ENCODE measurements at places on chromosomes 4 and X. TPM values are rescaled to one million over a fixed set of nuclear protein-coding genes. Genes with fewer than 3 reads are reported as not detected.
A peak's percentile ranks its signal among the peaks of the same experiment; 100 is the strongest.

HEPH gene
- total RNA-seq: not detected

ZFP92 gene
- 1.6 TPM for total RNA-seq

DNA sequence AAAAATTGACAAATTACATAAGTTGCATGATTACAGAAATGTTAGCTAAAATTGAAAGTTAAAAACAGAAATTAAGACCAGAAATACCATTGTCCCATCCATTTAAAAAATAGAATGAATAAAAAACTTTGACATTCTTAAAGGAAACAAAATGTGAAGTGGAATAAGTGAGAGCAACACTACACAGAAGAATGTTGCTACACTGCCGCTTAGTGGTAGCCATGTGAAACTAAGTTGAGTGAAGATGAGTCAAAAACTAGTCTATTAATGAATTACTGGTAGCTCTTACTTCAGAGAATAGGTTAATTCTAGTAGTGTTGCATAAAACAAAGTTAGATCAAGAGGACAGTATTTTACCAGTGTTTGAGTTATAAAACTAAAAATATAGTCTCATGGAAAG, 571.0 kb upstream of the KLHL4 start:
- H3K4me3 ChIP-seq: no peak overlapping the region
- H3K27me3 ChIP-seq: no peaks in the 10 kb centered on the region
- no peaks in the 10 kb centered on the region for H3K36me3 ChIP-seq
- H3K27ac ChIP-seq: no peak overlapping the region
- no peaks in the 10 kb centered on the region for H3K4me1 ChIP-seq

HTN3 gene
- not detected for total RNA-seq

ESX1 gene
- not detected for total RNA-seq

DNA sequence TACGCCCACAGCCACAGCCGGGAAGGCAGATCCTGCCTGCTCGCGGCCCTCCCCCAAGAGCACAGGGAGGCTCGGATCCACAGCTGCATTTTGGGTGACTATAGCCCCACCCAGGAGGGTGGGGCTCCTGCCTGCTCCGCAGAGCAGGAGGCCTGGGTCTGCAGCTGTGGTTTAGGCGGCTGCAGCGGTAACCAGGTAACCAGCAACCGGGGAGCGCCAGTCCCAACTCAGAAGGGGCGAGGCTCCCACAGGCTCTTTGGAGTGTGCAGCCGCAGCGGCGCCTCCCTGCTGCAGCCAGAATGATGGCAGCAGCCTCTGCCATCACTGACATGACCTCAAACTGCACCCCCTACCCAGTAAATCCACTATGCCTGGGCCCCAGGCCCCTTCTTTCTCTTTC, 148.0 kb upstream of the F9 start:
- no peaks in the 10 kb centered on the region for H3K36me3 ChIP-seq
- DNase-seq: no peak
- H3K27me3 ChIP-seq: no peaks in the 10 kb centered on the region

PPEF2 gene
- total RNA-seq: 0.35 TPM

DNA sequence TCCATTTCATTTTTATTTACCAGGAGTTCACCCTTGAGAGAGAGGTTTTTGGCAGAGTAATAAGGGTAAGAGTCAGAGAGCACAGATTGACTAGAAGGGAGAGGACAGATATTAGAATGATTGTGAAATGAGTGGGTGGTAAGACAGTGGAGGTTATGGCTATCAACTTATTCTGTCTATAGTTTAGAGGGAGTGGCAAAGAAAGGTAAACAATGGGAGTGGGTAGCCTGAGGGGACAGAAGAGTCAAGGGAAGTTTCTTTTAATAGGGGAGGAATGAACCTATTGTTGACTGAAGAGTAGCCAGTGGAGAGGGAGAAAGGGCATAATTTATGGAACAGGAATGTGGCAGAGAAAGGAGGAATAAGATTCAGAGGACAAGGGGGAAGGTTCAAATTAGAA, 186.5 kb upstream of the NRK start:
- H3K4me1 ChIP-seq: no peaks in the 10 kb centered on the region
- no peak overlapping the region for H3K27ac ChIP-seq
- H3K36me3 ChIP-seq: no peaks in the 10 kb centered on the region
- no peak overlapping the region for H3K4me3 ChIP-seq

GRCh38 chrX:53321230-53321942, 40.0 kb upstream of the IQSEC2 start:
- DNase-seq: no peak
- peaks cover 35% of the 10 kb centered on the region for H3K27me3 ChIP-seq
- H3K4me1 ChIP-seq: peaks cover 19% of the 10 kb centered on the region
- H3K27ac ChIP-seq: peak overlapping the region; percentile 4
- H3K36me3 ChIP-seq: no peaks in the 10 kb centered on the region

MYOZ2 gene
- not detected for total RNA-seq

KIT gene
- not detected for total RNA-seq

- peaks cover 2% of the 10 kb centered on the region for H3K4me1 ChIP-seq
- no peak for DNase-seq
- no peaks in the 10 kb centered on the region for H3K27me3 ChIP-seq
- no peak overlapping the region for H3K4me3 ChIP-seq
- peaks cover 2% of the 10 kb centered on the region for H3K36me3 ChIP-seq
Measured at GRCh38 chr4:3421470-3421869, 20.3 kb upstream of the HGFAC start.

GRCh38 chr4:158208963-158209640, 1.2 kb upstream of the TMEM144 start:
- no peak overlapping the region for H3K4me3 ChIP-seq
- H3K4me1 ChIP-seq: peaks cover 14% of the 10 kb centered on the region
- H3K27ac ChIP-seq: no peak overlapping the region
- no peaks in the 10 kb centered on the region for H3K36me3 ChIP-seq

Measured in activated B cell treated with CpG ODN at 0.5 μM for 24 hours (primary cell).